ENCODE measurements at places on chromosomes 16 and 17. TPM values are rescaled to one million over a fixed set of nuclear protein-coding genes. Genes with fewer than 3 reads are reported as not detected.

MT1X gene
- 52.5 TPM for total RNA-seq

DNA sequence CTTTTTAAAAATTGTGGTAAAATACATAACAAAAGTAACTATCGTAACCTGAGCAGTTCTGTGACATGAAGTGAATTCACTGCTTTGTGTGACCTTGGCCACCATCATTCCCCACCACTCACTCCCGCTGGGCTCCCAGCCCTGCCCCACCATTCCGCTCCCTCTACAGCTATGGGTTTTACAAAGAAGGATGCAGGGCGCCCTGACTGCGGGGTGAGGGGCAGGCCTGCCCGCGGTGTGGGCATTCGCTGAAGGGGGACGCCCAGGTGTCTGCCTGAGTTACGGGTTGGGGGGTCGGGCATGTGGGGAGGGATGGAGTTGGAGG, at the start of gene CEMP1:
TSS of gene CEMP1 (minus strand) at position 38 of the 325 bp plus-strand sequence. CDS start 335 bp downstream, outside the sequence.
- DNase-seq, result no peak

DNA sequence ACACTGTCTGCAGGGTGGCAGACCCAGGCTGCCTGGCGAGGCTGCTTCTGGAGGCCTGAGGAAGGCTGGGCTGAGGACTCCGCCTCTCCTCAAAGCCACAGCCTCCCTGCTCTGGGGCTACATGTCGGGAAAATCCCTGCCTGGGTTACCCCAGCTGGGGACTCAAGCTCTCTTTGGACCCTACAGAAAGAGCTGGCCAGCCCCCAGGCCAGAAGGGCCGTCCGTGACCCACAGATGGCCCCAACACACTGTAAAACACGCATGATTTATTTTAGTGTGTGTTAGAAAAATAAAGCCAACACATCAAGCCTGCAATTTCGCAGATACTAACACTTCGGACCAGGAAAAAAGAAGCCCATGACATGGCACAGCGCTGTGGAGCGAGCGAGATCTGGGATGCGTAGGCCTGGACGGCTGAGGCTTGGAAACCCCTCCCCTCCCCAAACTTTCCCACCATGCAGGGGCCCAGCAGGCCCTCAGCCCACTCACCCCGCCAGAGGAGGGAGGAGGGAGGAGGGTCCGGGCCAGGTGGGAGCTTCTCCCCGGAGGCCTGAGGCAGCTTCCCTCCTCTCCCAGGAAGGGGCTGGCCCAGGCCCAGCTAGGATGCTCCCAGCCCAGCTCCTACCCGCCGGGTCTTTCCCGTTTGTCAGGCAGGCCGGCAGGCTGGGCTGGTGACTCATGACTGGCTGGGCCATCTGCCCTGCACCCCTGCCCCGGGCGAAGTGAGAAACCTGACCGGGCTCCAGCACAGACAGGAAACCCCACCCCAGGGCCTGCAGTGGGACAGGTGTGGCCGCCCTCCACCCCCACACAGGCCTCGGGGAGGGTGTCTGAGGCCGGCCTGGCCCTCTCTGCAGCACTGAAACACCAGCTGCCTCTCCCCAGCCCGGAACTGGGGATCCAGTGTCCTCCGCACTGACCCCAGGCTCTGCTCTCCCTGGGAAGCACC, 34.1 kb upstream of the SLC38A10 start:
- no peak for DNase-seq

CHD9NB gene
- total RNA-seq, result 0.16 TPM

DNA sequence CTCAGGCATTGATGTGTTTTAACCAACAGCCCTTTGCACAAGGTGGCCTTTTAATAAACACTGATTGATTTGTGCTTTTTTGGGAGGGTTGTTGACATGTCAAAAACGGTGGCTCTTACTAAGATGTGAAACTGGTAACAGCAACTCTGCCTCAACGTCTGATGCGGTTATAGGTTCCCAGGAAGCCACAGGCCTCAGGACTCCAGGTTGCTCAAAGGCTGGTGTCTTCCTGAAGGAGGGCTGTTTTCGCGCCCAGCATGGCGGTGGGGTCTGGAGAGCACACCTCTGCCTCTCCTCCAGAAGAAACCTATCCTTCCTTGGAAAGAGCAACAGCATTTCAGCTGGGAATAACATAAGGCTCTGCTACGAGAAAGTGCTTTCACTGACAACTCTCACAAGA, 187.5 kb downstream of the IRF8 start:
- no peak for DNase-seq

PMP22 gene
- not detected for total RNA-seq

GRCh38 chr16:19105131-19105530, 8.6 kb upstream of the ITPRIPL2 start:
- DNase-seq, result no peak

TMEM94 gene
- 56.4 TPM for total RNA-seq

PTX4 gene
- total RNA-seq, result not detected

SLC12A3 gene
- total RNA-seq, result not detected

RDM1 gene
- 16.0 TPM for total RNA-seq

GRCh38 chr16:50888486-50889261, 146.8 kb downstream of the CYLD start:
- DNase-seq, result no peak

NPIPB13 gene
- 20.7 TPM for total RNA-seq

MRPL45 gene
- 54.6 TPM for total RNA-seq

DNA sequence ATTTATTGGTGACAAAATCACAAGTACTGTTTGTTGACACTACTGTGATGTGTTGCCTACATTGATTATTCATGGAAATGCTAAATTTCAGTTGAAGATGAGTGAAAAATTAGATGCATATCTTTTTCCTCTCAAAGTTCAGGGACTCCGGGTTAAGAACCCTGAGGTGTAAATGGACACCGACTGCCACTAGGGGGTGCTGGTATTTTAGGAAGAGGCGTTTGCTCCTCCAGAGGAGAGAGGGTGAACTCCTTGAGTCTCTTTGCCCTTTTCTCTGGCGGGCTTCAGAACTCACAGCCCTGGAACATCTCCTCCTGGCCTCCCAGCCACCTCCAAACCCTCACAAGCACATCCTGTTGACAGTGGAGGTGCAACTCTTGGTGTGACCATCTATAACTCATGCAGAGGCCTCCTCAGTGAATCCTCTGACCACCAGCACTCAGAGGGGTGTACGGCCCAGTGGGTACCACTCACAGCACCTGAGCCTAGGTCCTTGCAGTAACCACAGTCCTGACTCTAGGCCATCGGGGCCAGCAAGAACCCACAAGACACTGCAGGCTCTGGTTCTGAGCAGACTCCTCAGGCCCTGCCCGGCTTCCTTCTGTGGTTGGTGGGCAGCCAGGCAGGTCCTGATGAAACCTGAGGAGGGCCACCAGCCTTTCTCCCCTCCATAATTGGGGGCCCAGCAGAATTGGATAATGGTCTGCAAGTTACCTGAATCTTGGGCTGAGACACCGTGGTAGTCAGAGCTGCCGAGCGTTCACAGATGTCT, 26.2 kb upstream of the PIK3R5 start:
- DNase-seq, result peak; percentile 82

- no peak for DNase-seq
These were observed 5.8 kb upstream of the SOCS3 start for GRCh38 chr17:78365561-78366108.

GRCh38 chr16:89969741-89970410, 21.3 kb downstream of the DEF8 start:
- DNase-seq, result no peak

- peak; percentile 11 for DNase-seq
These were observed 49.6 kb downstream of the C16orf95 start for GRCh38 chr16:87267566-87267965.

- DNase-seq, result no peak
These were observed 452 bp upstream of the E2F4 start for GRCh38 chr16:67191411-67191994.

DNA sequence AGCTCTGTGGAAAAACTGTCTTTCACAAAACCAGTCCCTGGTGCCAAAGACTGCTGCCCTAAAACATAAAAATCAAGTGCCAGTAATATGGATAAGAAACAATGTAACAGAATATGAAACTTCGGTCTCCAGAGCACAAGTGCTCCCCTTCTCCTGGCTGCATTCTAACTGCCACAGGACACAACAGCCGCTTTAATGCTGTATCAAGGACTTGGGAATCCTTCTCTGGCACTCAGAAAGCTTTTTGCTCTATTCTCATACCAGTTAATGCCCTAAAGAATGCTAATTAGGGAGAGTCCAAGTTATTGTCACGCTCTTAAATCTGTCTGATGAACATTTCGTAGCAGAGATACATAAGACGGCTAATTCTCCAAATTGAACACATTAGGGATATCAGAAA, 90.9 kb downstream of the PARN start:
- no peak for DNase-seq

KRT27 gene
- total RNA-seq, result not detected

FOXJ1 gene
- total RNA-seq, result 11.1 TPM

- DNase-seq, result peak; percentile 45
These were observed 178.6 kb downstream of the CPPED1 start for GRCh38 chr16:12625068-12625467.

- no peak for DNase-seq
These were observed 114.5 kb downstream of the GAS7 start for GRCh38 chr17:10083864-10084263.

DNA sequence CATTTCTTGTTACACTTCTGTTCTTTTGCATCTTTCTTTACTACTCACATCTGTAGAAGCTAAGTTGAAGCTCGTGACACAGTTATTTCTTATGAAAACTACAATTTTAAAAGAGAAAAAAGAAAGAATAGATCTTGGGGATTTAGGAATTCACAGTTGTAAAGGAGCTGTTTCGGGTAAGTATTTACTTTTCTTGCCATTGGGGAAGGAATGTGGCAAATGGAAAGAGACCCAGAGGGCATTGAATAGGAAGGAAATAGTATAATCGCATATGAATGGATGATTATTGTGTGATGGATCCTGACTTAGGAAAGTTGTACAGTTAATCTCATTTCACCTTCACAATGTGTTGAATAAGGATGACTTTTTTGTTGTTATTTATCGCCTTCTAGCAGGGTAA, 914.1 kb upstream of the CDH8 start:
- no peak for DNase-seq

SAMD14 gene
- 0.47 TPM for total RNA-seq

HIGD1B gene
- total RNA-seq, result not detected

DNA sequence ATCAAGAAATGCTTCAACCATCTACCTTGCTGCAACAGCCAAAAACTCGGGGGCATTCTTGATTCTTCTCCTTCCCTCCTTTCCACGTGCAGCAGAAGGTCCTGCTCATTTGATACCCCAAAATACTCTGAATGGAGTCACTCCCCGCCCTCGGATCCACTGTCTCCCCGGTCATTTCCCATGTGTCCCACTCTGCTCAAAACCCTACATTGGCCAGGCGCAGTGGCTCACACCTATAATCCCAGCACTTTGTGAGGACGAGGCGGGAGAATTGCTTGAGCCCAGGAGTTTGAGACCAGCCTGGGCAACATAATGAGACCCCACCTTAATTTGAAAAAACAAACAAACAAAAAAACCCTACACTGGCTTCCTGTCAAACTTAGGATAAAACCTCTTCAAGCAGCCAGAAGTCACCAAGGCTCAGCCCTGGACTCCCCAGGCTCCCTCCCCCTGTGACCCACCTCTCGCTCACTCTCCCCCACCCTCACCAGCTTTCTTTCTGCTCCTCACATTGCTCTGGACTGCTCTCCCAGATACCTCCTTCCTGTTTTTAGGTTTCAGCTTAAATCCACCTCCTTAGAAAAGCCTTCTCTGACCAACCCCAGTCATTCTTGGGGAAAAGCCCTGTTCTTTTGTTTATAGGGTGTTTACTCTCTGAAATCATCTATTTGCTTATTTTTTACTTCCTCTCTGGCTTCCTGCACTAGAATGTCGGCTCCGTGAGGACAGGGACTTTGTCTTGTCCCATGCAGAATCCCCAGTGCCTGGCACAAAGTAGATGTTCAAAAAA, 2.8 kb downstream of the SLC13A2 start:
- DNase-seq, result no peak

IGF2BP1 gene
- total RNA-seq, result 0.18 TPM

DNA sequence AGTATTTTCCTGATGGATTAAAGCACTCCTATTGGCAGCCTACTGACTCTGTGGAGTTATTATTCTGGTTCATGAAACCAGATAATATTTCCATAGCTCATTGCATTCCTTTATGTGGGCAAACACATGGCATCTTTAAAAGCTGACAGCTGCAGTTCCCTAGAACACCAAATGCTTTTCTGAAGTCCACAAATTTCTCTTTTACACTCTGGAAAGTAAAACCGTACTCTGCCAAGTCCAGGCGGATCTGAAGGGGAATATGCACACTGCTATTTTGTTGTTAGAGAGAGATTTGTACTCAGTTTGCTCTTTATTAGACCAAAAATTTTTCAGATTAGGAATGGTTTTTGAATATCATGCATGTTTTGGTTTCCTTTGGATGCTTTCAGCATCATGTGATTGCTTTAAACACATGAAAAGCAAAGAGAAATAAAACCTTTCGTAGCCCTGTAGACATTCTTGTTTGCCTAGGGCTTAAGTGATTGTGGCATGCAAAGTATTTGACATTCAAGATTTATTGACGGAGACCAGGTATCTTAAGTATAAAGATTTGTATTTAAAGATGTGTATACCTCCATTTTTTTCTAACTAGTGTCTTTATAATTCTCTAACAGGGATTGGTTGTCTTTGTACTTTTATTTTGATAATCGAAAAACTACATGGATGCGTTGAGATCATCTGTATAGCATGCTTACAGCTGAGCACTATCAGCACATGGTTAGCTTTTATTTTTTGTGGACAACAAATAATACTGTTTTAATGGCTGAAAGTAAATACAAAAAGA, 19.5 kb downstream of the SEC14L1 start:
- DNase-seq, result no peak

DNA sequence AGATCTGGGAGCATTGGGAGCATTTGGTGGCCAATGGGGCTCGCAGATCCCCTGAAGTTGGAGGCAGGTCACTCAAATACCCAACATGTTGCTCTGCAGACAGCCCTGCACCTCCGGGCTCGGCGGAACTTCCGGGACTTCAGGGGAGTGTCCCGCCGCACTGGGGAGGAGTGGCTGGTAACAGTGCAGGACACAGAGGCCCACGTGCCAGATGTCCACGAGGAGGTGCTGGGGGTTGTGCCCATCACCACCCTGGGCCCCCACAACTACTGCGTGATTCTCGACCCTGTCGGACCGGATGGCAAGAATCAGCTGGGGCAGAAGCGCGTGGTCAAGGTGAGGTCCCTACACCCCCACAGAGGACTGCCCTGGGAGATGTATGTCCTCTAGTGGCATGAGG, 16.4 kb downstream of the MVP start:
- DNase-seq, result no peak

DNA sequence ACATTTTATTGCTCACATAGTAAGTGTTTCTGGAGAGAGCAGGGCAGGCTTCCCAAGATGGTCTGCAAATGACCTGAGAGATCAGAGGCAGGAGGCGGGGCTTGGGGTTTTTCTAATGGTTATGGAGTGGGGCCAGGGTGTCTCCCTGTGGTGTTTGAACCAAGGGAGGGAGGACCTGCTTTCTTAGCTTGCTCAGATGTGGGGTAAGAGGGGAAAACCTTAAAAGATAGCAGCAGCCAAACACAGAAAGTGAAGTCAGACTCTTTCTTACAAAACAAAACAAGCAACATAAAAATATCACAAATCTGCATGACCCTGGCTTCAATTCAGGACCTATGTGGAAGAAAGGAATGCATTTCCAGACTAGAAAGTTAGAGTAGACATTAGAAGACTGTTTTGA, 22.9 kb upstream of the DNAJA2 start:
- DNase-seq, result peak; percentile 66

FBF1 gene
- total RNA-seq, result 13.2 TPM
